ENCODE measurements at places on chromosomes 11 and 22.

GRCh38 chr22:50209893-50210292 is 9.1 kb downstream of the SELENOO start:
- peak; percentile 62 for DNase-seq

DNA sequence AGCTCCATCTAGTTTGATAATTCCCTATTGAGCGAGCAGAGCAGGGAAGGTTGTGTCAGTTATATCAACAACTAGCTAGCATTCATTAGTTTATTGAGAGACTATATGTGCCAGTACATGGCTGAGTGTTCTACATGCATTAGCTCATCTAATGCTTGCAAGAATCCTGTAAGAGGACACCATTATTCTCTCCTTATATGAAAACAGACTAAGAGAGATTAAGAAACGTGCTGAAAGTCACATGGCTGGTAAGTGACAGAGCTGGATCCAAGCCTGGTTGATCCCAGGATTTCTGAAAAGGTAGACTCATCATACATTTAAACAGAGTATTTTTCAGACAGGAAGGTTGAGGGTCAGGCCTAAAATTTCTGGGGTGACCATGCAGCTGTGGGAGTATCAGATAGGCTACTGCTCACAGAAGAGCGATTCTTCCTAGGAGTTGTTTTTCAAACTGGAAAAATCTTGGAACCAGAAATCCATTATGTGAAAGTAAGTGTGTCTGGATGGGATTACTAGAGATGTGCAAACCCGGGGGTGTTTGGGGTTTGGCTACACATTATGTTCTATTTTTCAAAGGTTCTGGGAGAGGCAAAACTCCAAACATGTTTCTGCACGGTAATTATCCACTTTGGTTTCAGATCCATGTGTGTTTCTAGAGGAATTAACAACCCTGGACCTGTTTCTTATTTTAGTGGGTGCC is 213.3 kb downstream of the FAM76B start:
- DNase-seq = no peak

DNA sequence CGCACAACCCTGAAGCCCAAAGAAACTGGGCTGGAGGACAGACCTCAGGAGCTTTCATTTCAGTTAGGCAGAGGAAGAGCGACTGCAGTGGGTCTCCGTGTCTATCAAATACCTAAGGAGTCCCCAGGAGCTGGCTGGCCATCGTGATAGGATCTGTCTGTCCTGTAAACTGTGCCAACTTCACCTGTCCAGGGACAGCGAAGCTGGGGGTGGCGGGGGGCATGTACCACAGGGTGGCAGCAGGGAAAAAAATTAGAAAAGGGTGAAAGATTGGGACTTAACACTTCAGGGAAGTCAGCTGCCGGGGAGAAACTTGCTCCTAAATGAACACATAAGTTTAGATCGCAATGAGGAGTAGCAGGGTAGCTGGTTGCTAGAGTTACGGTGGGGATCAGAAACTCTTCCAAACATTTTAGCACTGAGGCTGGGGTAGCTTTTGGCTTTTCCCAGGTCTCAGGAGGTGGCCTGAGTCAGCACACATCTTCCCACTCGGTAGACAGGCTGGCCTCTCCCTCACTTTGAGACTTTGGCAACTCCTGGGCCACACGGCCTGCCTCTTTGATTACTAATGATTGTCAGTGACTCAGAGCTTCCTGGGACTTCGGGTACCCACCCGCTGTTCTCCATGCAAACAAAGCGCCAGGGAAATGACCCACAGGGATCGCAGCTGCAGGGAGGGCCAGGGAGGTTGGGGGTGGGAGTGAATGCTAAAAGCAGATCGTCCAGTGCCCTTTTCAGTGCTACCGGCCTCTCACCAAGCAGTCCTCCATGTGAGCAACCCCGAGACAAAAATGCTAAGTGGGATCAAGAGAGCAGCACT is 2.9 kb upstream of the MTFP1 start:
- peak; percentile 24 for DNase-seq

GRCh38 chr11:102436561-102436960 is 16.0 kb downstream of the TMEM123 start:
- no peak for DNase-seq

- no peak for DNase-seq
These were observed 317.8 kb downstream of the MIAT start for GRCh38 chr22:26974914-26975803.

GRCh38 chr11:110339456-110340250 is 43.2 kb upstream of the RDX start:
- DNase-seq = no peak

DNA sequence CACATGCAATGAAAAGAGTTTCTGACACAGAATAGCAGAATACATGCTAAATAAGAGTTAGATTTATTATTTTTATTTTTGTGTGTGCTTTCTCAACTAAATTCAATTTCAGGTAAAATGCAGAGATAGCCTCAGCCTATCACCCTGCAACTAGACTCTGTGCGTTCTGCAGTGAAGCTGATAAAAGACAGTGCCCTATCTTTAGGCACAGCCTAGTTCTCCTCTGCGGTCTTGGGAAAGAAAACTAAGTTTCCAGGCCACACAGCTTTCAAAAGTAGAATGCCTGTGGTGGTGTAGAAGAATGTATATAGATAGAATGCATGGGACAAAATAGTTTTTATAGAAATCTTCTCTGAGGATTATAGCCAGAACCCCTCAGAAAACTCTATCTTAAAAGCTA is 12.0 kb upstream of the MMP1 start:
- no peak for DNase-seq

DNA sequence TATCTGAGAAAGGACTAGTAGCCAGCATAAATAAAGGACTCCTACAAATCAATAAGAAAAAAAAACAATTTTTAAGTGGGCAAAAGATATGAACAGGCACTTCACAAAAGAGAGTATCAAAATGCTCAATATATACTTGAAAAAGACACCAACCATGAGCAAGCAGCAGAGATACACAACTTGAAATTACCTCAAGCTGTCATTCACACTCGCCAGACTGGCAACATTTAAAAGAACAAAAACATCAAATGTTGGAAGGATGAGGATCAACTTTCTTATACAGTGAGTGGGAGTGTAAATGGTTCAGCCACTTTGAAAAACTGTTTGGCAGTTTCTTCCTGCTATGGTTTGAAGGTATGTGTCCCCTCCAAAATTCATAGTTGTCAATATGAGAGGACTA is 23.9 kb upstream of the ELFN2 start:
- DNase-seq = no peak

DNA sequence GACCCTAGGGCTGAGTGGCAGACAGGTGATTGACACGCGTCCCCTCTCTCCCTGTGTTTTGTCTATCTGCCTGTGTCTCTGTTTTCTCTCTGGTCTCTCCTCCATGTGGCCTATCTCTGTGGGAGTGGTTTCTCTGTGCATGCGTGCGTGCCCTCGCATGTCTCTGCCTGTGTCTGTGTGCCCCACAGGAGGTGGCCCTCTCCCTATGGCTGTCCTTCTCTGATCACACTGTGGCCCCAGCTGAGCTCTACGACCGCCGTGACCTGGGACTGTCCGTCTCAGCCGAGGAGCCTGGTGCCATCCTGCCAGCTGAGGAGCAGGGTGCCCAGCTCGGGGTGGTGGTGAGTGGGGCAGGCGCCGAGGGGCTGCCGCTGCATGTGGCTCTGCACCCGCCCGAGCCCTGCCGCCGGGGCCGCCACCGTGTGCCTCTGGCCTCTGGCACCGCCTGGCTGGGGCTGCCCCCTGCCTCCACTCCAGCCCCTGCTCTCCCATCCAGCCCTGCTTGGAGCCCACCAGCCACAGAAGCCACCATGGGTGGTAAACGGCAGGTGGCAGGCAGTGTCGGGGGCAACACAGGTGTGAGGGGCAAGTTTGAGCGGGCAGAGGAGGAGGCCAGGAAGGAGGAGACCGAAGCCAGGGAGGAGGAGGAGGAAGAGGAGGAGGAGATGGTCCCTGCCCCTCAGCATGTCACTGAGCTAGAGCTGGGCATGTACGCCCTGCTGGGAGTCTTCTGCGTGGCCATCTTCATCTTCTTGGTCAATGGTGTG is 11.6 kb downstream of the TMEM132A start:
- DNase-seq = no peak

DNA sequence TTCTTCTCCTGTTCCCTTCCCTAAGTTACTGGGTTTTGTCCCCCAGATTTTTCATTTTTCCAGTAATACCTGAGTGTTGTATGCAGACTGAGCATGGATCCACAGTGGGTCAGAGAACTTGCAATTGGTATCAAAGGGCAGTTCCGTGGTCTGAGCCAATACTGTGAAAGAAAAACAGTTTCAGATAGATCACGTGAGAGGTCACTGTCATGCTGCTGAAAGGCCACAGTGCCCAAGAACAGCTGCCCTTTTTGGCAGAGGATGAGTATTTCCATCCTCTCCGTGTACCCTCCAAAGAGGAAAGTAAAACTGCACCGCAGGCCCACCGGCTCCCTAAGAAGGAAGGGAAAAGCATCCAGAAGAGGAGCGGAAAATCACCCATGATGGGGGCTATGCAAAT is 73.0 kb upstream of the TBCEL start:
- no peak for DNase-seq

GRCh38 chr11:1497600-1497999 is 11.0 kb upstream of the MOB2 start:
- DNase-seq = no peak

DNA sequence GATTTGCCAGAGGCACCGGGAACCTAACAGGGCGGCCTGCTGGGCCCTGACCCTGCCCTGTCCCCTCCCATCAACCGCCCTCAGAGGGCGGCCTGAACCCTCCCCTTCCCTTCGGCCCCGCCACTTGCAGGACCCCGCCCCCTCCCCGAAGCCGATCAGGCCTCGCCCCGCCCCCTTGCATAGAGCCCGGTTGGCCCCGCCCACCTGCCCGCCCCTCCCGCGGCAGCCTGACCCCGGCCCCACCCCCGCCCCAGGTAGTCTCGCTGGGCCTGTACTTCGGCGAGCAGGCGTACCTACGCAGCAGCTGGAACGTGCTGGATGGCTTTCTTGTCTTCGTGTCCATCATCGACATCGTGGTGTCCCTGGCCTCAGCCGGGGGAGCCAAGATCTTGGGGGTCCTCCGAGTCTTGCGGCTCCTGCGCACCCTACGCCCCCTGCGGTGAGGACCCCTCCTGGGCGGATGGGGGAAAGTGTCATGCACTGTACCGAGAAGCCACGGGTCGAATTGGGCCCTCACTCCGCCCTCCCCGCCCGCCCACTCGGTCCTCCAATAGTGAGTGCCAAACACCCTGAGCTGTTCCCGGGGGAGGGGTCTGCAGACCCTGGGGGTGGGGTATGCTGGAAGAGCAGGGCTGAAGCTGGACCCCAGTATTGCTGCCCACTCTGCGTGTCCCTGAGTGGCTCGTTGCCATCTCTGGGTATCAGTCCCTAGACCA is 94.1 kb downstream of the CACNA1I start:
- DNase-seq = peak; percentile 34

- no peak for DNase-seq
These were observed 72.4 kb downstream of the ATG16L2 start for GRCh38 chr11:72886619-72887018.

DNA sequence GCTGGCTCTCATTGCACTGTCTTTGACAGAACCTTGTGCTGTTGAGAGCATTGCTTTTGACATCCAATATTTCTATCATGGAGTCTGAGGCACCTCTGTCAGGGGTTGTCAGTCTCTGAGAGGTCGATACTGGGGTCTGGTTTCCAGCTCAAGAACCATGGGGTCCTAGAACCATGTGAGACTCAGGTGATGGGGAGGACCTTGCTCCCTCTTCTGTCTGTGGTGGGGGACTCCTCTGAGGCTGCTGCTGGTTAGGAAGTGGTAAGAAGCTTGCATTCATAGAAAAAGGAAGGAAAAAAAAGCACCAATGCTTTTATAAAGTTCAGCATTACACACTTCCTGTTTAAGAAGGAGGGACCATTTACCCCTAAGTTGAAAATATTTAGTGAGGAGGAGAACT is 91.8 kb upstream of the CD44 start:
- DNase-seq = no peak

- no peak for DNase-seq
These were observed 1104.4 kb upstream of the CCDC90B start for GRCh38 chr11:84390441-84391078.

DNA sequence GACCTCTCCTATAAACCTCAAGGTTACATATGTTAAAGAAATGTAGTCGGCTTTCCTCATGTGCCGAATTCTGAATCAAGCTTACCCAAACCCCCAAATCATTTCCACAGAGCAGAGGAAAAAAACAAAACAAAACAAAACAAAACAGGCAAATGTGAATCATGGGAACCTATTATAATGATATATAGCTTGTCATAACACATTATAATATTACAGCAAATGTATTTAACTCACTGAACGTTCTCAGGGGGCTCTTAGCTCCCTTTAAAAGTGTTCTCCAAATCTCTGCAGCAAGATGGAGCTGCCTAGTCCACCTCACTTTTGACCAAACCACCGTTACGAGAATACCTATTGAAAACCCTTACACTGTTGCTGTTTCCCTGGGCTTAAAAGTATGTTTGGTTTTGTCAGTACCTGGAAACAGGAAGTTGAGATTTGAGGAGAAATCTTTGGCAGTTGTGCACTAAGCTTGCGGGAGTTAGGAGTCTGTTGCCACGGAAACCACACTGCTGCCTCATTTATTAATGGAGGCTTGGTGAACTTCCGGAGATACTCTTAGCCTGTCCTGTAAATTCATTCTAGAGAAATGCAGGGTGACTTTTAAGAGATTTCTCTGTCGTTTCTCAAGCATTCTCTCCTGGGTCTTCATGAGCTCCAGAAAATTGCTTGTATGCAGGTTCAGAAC is 167.0 kb upstream of the RASSF10 start:
- no peak for DNase-seq

DNA sequence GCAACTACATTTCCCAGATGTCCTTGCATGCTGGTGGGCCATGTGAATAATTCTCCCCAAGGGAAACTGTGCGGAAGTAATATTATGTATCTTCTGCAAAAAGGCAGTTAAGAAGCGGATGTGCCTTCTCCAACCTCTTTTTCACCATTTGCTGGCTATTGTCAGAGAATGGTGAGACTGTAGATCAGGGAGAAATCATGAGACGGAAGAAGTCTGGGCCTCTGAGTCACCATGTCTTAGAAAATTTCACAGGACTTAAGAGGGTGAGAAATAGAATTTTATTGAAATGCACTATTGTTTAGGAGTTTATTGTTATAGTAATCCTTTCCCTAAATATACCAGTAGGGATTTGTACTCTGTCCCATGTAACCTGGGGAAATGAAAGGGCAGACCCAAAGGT is 298.7 kb upstream of the ZC3H12C start:
- DNase-seq = no peak

Measured in stimulated activated CD4-positive, alpha-beta T cell treated with anti-CD3 and anti-CD28 coated beads, Interleukin-12 subunit alpha, Interleukin-12 subunit beta, amount 100 ng/mL, for 4 hours (primary cell).